ENCODE measurements at places on chromosomes 7 and 10.
A peak's percentile ranks its signal among the peaks of the same experiment; 100 is the strongest.

DNA sequence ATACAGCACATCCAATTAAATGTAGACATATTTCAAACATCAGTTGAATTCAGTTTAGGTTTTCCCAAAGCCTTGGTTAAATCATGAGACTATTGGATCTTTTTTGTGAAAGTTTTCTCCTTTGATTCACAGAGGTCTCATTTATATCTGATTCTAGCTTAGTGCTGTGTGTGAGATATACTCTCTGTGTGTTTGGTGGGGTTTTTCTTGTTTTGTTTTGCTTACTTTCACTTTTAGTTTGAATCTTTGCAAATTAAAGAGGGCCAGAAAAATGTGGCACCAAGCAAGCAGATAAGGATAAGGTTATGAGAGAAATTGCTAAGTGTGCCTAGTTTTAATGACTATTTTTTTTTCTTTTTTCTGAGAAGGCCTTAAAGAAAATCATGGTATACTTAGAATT, 12.6 kb upstream of the OR6B1 start:
- DNase-seq: no peak

- peak; percentile 87 for DNase-seq
Measured at GRCh38 chr10:102300278-102300843, 55.0 kb downstream of the GBF1 start.

DNA sequence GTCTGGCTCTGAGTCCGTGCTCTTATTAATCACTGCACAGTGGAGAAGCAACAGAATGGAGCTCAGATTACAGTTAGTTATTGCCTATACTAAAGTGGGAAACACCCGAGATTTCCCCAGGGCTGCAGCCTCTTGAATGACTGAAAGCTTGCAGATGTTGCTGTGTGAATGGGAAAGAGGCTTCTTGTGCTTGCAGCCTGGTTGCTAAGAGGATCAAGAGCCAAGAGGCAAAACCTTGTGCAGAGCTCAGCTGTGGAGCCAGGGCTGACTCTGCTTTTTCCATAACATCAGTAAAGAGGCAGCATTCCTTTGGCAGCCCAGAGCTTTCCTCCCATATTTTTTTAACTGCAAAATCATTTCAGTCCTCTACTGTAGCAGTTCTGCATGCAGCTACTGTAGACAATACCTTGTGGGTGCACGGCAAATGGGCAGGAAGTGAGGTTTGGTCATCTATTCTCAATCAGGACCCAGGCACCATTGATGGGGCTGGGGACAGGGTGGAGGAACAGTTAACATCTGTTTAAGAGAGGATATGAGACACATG, 86.5 kb downstream of the RALA start:
- DNase-seq: no peak

- DNase-seq: peak; percentile 88
Measured at GRCh38 chr7:21253740-21254687, 173.9 kb upstream of the SP4 start.

- no peak for DNase-seq
Measured at GRCh38 chr10:115720121-115720520, 552.9 kb downstream of the GFRA1 start.

DNA sequence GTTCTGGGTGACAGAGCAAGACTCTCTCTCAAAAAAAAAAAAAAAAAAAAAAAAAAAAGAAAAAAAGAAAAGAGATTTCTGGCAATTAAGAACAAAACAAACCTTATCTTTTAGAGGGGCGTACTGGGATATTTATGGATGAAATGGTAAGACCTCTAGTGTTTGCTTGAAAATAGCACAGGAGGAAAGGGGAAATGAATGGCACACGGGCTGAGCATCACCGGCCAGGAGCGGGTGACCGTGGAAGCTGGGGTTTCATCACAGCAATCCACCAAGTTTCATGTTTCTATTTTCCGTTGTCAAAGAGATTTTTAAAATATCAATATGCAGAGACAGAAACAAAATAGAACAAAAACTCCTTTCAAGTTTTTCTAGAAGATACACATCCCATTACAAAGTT, 105.6 kb downstream of the SVIL start:
- no peak for DNase-seq

DNA sequence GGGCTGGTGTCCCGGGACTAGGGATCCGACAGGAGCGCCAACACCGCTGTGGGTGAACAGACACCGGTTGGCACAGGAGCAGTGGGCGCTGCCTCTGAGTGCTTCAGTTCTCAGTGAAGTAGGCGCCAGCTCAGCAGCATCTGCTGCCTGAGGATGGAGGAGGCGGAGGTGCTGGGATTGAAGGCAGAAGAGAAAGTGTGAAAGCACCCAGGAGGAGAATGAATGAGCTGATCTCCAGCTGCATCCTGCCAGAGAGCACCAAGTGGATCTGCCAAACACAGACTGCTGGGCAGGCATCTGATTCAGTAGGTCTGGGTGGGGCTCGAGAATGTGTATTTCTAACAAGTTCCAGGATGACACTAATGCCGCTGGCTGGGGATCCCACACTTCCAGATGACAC, 74.5 kb downstream of the LANCL2 start:
- DNase-seq: no peak

DNA sequence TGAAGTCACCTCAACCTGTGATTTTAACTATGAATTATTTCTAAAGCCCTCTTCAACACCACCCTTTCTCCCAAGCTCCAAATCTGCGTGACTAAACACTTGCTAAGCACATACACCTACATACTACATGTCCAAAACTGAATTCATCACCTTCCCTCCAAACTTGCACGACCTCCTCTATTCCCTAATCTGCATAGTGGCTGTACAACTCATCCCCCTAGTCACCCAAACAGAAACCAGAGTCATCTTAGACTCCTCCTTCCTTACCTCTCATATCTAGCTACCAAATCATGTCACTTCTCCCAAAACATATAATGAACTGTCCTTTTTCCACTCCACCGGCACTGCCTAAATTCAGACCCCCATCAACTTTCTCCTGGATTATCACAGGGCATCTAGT, 16.2 kb downstream of the ARHGAP21 start:
- DNase-seq: no peak

GRCh38 chr10:123069246-123069986, 60.6 kb downstream of the ACADSB start:
- DNase-seq: no peak

DNA sequence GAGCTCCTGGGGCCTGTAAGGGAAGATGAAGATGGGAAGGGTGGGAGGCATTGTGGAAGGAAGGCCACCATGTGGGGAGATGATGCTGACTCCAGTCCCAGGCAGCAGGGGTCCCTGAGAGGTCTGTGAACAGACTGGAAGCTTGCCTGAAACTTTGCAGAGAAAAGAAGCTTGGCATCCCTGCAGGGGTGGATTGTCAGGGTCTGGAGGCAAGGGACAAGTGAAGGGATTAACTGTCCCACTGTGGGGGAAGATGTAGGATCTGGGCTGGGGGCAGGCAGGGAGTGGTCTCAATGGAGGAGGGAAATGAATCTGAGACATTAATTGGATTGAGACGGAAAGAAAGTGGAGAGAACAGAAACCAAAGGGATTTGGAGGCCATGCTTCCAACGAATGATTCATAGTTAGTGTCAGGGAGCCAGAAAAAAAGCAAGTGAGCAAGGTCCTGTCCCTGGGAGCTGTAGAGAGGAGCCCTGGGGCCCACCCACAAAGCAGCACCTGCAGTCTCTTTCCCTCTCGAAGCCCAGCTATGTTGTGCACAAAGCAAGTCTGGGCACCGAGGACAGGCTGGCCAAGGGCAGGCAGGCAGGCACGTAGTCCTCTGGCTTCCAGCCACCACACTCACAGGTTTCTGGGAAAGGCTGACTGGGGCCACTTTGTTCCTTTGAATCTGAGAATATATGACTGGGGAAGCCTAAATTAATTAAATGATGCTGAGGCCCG, 4.7 kb upstream of the SLC18A3 start:
- DNase-seq: no peak

DNA sequence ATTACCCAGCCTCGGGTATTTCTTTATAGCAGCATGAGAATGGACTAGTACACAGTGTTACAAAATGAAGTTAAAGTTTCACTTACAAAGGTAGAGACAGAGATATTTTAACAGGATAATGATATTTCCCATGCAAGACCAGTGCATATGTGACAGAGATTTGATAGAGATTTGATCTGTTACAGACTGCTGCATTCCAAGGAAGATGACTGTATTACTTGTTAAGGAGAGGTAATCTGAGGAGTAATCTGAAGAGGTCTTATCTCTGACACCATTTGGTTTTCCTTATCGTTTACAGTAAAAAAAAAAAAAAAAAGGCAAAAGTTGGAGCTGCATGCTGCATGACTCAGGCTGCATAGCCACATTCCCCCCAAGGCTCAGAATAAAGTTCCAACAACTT, 289.6 kb downstream of the POM121L12 start:
- DNase-seq: no peak

DNA sequence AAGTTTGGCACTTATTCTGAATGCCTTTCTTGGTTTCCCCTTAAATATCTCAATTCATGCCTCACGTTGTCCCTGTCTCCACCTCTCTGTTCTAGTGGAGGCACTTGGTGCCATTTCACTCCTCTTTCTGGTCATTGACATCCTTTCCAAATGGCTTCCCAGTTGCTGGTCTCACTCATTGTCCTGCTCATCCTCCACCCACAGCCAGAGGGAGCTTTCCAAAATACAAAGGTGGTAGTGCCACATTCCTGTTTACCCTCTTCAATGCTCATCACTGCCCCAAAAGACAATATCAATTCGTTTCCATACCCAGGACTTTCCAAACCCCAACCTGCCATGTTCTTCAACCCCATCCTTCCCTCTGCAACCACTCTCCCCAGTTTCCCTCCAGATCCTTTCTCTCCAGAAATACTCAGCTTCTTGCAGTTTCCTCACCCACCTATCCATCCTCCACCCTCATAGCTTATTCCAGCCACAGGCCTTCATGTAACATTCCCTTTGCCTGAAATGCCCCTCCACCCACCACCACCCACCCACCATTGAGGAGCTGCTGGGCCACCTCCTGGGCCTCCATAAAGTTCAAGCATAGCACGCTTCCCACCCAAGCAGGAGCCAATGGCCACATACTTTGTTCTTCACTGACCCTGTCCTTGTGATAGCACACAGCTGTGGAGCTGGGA, 63.1 kb upstream of the ADRB1 start:
- DNase-seq: peak; percentile 15

GRCh38 chr7:11415101-11415500, 416.9 kb downstream of the THSD7A start:
- DNase-seq: no peak

- no peak for DNase-seq
Measured at GRCh38 chr10:58791137-58791536, 278.5 kb downstream of the BICC1 start.

- DNase-seq: no peak
Measured at GRCh38 chr10:10935032-10935431, 82.6 kb upstream of the CELF2 start.

DNA sequence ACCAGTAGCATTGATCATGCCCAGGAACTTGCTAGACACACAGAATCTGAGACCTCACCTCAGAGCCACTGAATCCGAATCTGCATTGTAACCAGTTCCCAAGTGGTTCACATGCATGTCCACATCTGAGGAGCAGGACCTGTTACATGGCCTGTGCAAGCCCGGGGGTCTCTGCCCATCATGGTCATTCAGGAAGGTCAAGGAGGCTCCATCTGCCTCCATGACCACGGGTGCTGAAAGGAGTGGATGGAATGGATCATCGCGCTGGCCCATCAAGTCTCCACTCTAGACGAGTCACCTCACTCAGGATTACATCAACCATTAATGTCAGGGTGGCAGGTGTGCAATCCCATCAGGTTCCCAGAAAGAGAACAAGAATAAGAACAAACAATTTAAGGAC, 85.8 kb upstream of the ADAM12 start:
- DNase-seq: no peak

- peak; percentile 69 for DNase-seq
Measured at GRCh38 chr10:109956454-109957091, 33.3 kb upstream of the XPNPEP1 start.

DNA sequence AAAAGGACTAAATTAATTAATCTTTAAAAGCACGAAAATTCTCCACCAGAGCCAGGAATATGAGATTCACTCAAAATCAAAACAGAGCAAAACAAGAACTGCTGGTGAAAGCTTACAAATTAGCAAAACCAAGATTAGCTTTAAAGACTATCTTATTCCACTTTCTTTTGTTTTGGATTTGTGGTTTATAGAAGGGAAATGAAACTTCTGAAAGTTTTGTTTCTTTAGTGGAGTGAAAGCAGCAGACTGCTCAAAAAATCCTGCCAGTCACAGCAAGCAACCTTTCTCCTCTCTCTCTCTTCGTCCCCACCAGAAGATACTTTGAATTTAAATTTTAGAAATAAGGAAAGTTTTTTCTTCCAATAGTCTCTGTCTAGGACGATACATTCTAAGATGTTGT, 7.8 kb downstream of the ACTA2 start:
- DNase-seq: no peak

- no peak for DNase-seq
Measured at GRCh38 chr10:76251841-76252671, 820.6 kb downstream of the LRMDA start.

DNA sequence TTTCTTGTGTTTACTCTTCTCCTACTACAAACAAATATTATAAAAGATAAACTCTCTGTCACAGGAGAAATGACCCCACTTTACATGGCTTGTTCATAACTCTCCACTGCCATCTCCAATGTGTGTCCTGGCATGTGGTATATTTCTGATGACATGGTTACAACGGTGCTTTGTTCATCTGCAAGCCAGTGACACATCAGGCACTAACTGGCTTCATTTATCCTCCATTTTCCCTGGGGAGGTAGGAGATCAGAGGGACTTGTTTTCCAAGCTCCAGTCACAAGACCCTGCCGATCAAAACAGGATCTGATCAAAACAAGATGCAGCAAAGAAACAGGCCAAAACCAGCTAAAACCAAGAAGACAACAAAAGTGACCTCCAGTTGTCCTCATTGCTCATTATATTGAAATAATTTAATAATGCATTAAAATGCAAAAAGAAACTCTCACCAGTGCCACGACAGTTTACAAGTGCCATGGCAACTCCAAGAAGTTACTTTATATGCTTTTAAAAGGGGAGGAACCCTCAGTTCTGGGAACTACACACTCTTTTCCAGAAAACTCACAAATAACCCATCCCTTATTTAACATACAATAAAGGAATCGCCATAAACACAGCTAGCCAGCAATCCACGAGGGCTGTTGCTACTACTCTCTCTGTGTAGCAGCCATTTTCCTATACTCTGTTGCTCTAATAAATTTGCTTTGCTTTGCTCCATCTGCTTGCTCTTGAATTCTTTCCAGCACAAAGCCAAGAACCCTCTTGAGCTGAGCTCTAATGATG, 224.2 kb downstream of the XPNPEP1 start:
- DNase-seq: no peak

- DNase-seq: no peak
Measured at GRCh38 chr7:125278318-125278717, 348.7 kb upstream of the POT1 start.

- no peak for DNase-seq
Measured at GRCh38 chr7:139991269-139991666, 71.5 kb downstream of the PARP12 start.

- DNase-seq: no peak
Measured at GRCh38 chr7:42972699-42973500, 40.7 kb downstream of the MRPL32 start.
